ENCODE measurements at places on chromosomes 7 and 10. TPM values are rescaled to one million over a fixed set of nuclear protein-coding genes. Genes with fewer than 3 reads are reported as not detected.

EIF5AL1 gene
- total RNA-seq, result 1.1 TPM

TMEM178B gene
- 3.9 TPM for total RNA-seq

MYH16 gene
- total RNA-seq, result 0.11 TPM

DNA sequence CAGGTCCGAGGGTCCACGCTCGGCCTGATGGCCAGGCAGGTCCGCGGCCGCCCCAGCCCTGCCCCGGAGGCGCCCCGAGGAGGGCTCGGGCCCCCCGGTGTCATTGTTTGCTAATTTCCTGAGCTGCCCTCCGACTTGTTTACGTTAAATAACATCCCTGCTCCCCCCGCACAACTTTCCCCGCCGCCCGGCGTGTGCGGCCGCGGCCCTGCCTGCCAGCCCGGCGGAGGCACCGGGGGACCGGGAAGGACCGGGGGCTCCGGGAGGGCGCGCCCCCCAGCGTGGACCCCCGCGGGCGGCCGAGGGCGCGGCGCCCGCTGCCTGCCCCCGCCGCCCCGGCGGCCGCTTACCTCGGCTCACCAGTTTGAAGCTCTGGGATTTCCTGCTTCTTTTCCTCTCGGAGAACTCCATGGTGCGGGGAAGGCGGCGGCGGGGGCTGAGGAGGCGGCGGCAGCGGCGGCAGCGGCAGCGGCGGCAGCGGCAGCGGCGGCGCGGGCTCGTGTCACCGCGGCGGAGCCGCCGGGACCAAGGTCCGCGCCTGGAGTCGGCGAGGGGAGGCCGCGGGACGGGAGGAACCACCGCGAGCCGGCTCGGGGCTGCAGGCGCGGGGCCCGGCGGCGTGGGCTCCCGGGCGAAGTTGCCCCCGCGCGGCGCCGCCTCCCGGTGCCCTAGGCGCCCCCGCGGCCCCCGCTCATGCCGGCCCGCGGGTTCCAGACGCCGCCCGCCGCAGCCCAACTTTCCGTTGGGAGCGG is 515 bp downstream of the BEND7 start:
- no peak overlapping the region for H3K27ac ChIP-seq
- H3K4me1 ChIP-seq, result peaks cover 12% of the 10 kb centered on the region

DNA sequence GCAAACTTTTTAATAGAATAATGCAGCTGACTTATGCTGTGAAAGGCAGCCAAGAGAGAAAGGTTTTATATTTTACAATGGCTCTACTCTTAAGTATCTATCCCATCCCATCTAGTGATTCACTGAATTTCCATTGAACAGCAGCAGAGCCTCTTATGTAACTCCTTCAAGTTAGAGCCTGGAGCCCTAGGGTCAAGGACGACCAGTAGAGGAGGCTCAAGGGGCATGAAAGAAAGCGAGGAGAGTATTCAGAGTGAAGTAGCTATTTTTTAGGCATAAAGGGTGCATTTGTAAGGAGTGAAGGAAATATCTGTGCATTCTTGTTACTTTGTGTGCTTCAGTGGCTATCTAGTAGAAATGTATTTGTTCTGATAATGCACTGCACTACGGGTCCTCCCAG is 180.2 kb upstream of the TPK1 start:
- H3K4me3 ChIP-seq, result no peak overlapping the region
- H3K27ac ChIP-seq, result no peak overlapping the region
- no peak for DNase-seq

- H3K36me3 ChIP-seq, result peaks cover 13% of the 10 kb centered on the region
- H3K27ac ChIP-seq, result no peak overlapping the region
- H3K4me3 ChIP-seq, result no peak overlapping the region
- H3K4me1 ChIP-seq, result no peaks in the 10 kb centered on the region
These were observed 8.3 kb downstream of the ARMC10 start for GRCh38 chr7:103083210-103083609.

- peaks cover 9% of the 10 kb centered on the region for H3K27me3 ChIP-seq
- H3K4me1 ChIP-seq, result no peaks in the 10 kb centered on the region
- H3K36me3 ChIP-seq, result no peaks in the 10 kb centered on the region
- DNase-seq, result no peak
- H3K27ac ChIP-seq, result no peak overlapping the region
These were observed 25.8 kb downstream of the TACC2 start for GRCh38 chr10:122014652-122015248.

All from astrocyte (in vitro differentiated cells and primary cell).